Activated B cell treated with CpG ODN at 0.5 μM for 24 hours (primary cell): ENCODE measurements at places on chromosomes 2 and 18. TPM values are rescaled to one million over a fixed set of nuclear protein-coding genes. Genes with fewer than 3 reads are reported as not detected.

DNA sequence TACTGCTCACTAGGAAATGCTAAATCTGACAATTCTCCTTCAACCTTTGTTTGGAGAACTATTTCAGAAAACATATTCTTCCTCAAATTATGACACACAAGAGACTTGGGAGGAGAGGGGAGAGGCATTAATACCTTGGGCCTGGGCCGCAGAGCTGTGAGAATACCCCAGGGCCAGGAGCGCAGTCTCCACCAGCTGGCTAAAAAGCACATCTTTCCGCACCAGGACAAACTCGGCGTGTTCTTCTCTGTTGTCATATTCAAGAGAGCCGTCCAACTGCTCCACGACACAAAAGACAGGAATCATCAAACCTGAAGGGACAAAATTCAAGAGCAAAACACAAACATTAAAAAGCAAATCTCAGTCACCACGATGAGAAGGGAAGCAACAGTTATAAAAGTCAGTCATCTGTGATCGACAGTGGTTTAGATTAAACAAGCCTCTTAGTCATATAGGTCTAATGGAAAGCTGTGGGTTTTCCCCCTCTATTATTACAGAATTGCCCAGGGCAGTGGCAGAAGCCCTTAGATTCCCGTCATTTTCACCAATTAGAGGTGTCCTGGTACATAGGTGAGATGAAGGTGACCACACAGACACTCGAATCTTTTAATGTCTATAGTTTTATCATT is 24.4 kb downstream of the SATB2 start:
- peaks cover 10% of the 10 kb centered on the region for H3K27me3 ChIP-seq
- H3K36me3 ChIP-seq, result no peaks in the 10 kb centered on the region
- H3K4me3 ChIP-seq, result no peak overlapping the region
- DNase-seq, result no peak

DNA sequence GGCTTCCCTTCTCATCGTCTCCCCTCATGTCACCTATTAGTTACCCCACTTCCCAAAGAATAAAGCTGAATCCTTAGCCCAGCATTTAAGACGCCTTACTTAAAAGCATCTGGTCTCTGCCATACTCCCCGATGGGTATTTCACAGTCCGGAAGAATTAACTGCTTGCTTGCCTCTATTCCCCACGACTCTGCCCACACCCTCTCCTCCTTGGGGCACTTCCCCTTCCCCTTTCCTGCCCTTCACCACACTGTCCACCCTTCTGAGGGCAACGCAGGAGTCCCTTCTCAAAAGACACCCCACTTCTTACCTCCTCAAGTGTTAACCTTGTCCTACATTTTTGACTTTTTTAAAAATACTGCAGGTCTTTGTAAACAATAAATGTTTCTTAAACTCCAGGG is 60.1 kb upstream of the RMP24 start:
- no peaks in the 10 kb centered on the region for H3K4me1 ChIP-seq
- no peak overlapping the region for H3K27ac ChIP-seq
- no peak overlapping the region for H3K4me3 ChIP-seq
- no peak for DNase-seq
- peaks cover 19% of the 10 kb centered on the region for H3K27me3 ChIP-seq
- no peaks in the 10 kb centered on the region for H3K36me3 ChIP-seq

- no peaks in the 10 kb centered on the region for H3K4me1 ChIP-seq
- DNase-seq, result no peak
- no peak overlapping the region for H3K27ac ChIP-seq
- H3K4me3 ChIP-seq, result no peak overlapping the region
Observed at GRCh38 chr2:220936641-220937197, 635.4 kb downstream of the EPHA4 start.

- no peak for DNase-seq
- H3K27me3 ChIP-seq, result no peaks in the 10 kb centered on the region
- H3K4me1 ChIP-seq, result peaks cover 62% of the 10 kb centered on the region
- no peak overlapping the region for H3K4me3 ChIP-seq
- no peaks in the 10 kb centered on the region for H3K36me3 ChIP-seq
Observed at GRCh38 chr2:60416221-60417008, 137.0 kb downstream of the BCL11A start.

DNA sequence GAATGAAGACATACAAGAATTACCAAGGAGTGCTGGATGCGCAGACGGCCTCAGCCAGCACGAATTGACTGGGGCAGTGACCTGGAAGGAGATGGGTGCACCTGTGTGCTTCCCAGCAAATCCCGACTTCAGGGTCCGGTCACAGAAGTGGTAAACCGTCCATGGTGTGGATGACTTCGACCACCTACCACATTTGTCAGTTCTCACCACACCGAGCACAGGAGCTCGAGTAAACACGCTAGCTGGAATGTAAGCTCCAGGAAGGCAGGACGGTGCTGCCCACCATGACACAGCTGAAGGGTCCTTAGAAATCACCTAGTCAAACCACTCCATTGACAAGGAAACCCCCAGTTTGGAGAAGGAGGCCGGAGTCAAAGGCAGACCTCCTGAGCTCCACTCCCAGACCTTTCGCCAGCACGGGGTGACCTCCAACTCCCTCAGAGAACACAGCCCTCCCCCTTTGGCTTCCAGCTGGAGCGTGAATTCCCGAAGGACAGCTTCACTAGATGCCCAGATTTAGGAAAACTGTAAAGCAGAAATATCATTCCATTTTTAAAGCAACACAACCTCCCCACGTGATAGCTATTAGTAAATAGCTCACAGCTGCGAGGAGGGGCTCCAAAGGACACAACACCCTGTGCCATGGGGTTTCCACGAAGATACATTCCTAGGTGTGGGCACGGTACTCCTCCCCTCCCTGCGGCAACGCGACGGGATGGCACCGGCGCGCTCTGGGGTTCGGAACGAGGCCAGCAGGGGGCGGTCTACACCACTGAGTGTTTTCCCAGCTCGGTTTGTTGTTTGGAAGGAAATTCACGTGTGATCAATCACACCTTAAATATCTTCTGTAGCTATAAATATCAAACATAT is 34.1 kb upstream of the GNAL start:
- H3K27ac ChIP-seq, result no peak overlapping the region
- peaks cover 6% of the 10 kb centered on the region for H3K4me1 ChIP-seq
- no peaks in the 10 kb centered on the region for H3K36me3 ChIP-seq
- H3K27me3 ChIP-seq, result peaks cover 51% of the 10 kb centered on the region
- peak; percentile 24 for DNase-seq
- H3K4me3 ChIP-seq, result no peak overlapping the region

DNA sequence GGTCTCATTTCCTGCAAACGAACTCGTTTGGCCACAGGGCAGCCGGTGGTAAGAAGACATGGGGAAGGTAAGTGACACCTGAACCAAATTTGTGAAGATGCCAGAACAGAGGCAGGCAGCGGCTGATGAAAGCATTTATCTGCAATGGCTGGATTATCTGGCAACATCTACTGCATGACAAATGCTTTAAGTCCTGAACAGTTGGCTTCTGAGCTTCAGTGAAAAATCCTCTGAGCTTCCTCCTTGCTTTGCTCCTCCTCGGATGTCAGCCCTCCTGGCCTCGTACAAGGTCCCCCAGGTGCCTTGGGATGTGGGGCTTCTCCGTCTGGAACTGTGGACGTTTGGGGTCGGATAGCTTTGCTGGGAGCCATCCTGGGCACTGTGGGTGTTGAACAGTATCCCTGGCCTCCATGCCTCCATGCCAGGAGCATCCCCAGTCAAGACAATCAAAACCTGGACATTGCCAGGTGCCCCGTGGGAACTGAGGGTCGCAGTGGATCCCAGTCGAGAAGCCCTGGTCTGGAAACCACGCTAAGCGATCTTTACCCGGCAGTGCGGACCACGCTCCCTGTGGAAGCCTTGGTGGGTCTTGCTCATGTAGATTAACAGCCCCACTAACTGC is 49.3 kb downstream of the KCNG2 start:
- no peak overlapping the region for H3K4me3 ChIP-seq
- H3K4me1 ChIP-seq, result peaks cover 9% of the 10 kb centered on the region
- H3K27ac ChIP-seq, result no peak overlapping the region
- H3K36me3 ChIP-seq, result peaks cover 2% of the 10 kb centered on the region
- no peaks in the 10 kb centered on the region for H3K27me3 ChIP-seq
- DNase-seq, result no peak

TNFAIP6 gene
- total RNA-seq, result 0.29 TPM in 1 of 2 replicates, not detected in the other

DTNA gene
- total RNA-seq, result not detected in 2 replicates
